ENCODE measurements at places on chromosomes 3 and 15.

GRCh38 chr3:128383316-128384235 is 83.1 kb downstream of the DNAJB8 start:
- no peak for DNase-seq
- H3K4me1 ChIP-seq, result peaks cover 14% of the 10 kb centered on the region
- no peaks in the 10 kb centered on the region for H3K36me3 ChIP-seq
- H3K27me3 ChIP-seq, result no peaks in the 10 kb centered on the region
- no peak overlapping the region for H3K4me3 ChIP-seq

DNA sequence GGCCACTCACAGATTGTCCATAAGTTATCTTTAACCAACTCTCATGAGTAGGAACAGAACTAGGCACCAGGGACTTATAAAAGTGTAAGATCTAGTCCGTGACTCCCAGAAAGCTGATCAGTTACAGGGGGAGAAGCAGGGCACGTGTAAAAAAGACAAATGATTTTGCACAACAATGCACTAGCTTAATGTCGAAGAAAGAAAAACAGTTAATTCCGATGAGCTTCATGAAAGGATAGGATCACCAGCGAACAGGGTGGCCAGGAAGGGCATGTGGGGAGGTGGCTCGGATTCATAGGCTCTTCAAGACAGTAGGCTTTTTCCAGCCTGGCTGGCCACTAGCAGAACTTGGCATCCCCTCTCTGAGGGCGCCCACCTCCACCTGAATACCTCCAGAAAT is 90.0 kb downstream of the IL5RA start:
- H3K36me3 ChIP-seq, result no peaks in the 10 kb centered on the region
- H3K4me1 ChIP-seq, result no peaks in the 10 kb centered on the region
- no peak overlapping the region for H3K27ac ChIP-seq
- H3K4me3 ChIP-seq, result no peak overlapping the region
- DNase-seq, result no peak
- no peaks in the 10 kb centered on the region for H3K27me3 ChIP-seq

DNA sequence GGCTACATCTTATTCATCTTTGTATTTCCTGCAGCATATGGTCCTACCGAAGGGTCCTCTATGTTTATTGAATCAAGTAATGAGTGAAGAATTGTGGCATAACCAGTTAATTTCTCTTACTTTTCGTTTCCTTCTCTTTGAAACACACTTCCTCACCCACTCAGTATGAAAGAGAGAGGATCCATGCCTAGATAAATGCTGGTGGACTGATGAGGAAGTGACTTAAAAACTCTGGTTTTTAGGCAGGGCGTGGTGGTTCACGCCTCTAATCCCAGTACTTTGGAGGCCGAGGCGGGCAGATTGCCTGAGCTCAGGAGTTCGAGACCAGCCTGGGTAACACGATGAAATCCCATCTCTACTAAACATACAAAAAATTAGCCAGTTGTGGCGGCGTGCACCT is 2.2 kb upstream of the MB21D2 start:
- DNase-seq, result no peak
- no peak overlapping the region for H3K4me3 ChIP-seq
- peaks cover 2% of the 10 kb centered on the region for H3K4me1 ChIP-seq
- H3K36me3 ChIP-seq, result no peaks in the 10 kb centered on the region
- H3K27me3 ChIP-seq, result no peaks in the 10 kb centered on the region

DNA sequence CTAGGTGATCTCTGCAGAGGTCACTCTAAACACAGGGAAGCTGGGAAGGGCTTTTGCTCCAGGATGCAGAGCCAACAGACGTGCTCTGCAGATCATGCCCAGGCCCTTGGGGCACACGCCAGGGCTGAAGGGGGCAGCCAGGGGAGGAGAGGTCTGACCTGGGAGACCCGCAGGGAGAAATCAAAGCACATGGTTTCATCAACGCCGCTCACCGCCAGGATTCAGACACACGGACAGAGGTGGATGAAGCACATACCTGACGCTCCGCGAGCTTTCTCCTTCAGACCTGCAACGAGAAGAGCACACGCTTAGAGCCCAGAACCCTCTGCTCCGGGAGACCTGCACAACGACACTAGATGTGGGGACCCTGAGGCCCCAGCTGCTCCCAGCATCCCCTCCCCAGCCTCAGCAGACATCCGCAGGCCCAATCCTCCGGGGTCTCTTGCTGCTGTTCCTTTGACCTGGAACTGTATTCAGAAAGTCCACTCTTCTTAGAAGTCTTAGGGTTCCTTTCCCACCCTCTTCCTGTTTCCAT is 90.7 kb upstream of the IQSEC1 start:
- no peaks in the 10 kb centered on the region for H3K4me1 ChIP-seq
- no peaks in the 10 kb centered on the region for H3K36me3 ChIP-seq
- no peak overlapping the region for H3K4me3 ChIP-seq

- peaks cover 2% of the 10 kb centered on the region for H3K4me1 ChIP-seq
- DNase-seq, result no peak
- peaks cover 2% of the 10 kb centered on the region for H3K27me3 ChIP-seq
Observed at GRCh38 chr15:59995568-59996297, 8.4 kb upstream of the FOXB1 start.

DNA sequence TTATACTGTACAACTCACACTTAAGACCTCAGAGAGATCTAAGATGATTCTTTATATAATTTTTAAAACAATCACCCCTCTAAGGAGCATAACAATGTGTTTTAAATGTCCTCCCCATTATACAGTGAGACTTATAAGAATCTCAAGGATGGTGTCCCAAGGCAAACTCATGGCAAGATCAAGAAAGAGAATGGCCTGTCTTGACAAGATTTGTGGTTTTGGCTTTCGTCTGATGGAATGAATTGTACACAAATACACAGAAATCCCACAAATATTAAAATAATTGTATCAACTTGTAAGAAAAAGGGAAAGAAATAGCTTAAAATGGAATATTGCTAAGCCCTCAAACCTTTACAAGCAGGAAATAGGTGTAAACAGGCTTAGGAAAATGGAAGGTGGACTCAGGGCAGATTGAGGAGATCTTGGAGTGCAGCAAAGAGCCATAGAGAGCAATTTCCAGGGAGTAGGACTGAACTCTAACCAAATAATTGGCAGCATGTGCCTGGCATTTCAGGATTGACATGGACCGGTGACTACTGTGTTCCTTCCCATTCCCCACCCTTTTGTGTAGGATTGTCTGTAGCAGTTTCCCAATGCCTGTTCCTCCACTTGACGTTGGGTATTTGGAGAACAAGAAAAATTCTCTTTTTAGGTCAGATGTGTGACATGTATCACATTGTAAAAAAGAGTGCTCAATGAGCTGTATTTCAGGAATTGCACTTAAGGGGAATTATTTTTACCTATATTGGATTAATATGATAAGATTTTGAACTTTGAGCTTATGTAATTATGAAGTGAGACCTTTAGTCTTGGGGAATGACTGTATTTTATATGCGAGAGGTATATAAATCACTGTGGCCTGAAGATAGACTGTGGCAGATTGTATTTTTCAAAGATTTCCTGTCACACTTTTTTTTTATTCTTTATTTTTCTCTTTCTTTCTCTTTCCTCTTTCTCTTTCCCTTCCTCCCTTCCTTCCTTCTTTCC is 317.8 kb upstream of the SLITRK3 start:
- DNase-seq, result no peak
- no peaks in the 10 kb centered on the region for H3K27me3 ChIP-seq
- no peaks in the 10 kb centered on the region for H3K4me1 ChIP-seq
- no peaks in the 10 kb centered on the region for H3K36me3 ChIP-seq
- no peak overlapping the region for H3K4me3 ChIP-seq

DNA sequence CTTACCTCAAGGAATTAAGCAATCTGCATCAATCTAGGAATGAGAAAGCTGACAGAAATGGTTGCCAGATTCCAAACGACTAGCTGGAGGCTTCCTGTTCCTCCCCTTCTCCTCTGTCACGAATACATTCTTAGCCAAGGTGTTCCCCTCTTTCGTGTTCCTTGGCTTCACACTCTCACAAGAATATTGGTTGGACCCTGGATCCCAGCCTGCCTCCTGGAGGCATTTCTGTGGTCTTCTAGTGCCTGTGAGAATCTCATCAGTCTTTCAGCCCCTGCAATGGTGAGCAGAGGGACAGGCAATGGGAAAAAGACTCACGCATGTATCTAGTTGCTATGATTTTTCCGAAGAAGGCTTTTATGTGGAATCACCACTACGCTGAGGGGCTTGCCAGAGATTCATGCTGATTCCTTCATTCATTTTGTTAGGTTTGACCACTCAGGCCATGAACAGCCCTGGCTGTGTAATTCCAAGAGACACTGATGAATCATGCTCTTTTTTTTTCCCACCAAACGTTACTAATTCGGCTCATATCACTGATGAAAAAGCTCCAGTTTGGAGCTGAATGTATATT is 1.6 kb upstream of the P3H2 start:
- DNase-seq, result no peak
- no peak overlapping the region for H3K27ac ChIP-seq
- H3K27me3 ChIP-seq, result no peaks in the 10 kb centered on the region
- no peak overlapping the region for H3K4me3 ChIP-seq
- H3K4me1 ChIP-seq, result peaks cover 6% of the 10 kb centered on the region
